ENCODE measurements at places on chromosomes 2 and 18. TPM values are rescaled to one million over a fixed set of nuclear protein-coding genes. Genes with fewer than 3 reads are reported as not detected.

CHRNA1 gene
- not detected for total RNA-seq

RBM43 gene
- total RNA-seq, result 3.1 TPM

PFN4 gene
- 0.24 TPM for total RNA-seq

SCN3A gene
- 0.28 TPM for total RNA-seq

CRYBA2 gene
- total RNA-seq, result not detected

CDH2 gene
- not detected for total RNA-seq

TDRD15 gene
- not detected for total RNA-seq

MALT1 gene
- 34.4 TPM for total RNA-seq

HJURP gene
- 9.4 TPM for total RNA-seq

CCDC148 gene
- 0.32 TPM for total RNA-seq

SP140 gene
- total RNA-seq, result 0.96 TPM
